ENCODE measurements at places on chromosomes 12 and 14. TPM values are rescaled to one million over a fixed set of nuclear protein-coding genes. Genes with fewer than 3 reads are reported as not detected.
A peak's percentile ranks its signal among the peaks of the same experiment; 100 is the strongest.

DNA sequence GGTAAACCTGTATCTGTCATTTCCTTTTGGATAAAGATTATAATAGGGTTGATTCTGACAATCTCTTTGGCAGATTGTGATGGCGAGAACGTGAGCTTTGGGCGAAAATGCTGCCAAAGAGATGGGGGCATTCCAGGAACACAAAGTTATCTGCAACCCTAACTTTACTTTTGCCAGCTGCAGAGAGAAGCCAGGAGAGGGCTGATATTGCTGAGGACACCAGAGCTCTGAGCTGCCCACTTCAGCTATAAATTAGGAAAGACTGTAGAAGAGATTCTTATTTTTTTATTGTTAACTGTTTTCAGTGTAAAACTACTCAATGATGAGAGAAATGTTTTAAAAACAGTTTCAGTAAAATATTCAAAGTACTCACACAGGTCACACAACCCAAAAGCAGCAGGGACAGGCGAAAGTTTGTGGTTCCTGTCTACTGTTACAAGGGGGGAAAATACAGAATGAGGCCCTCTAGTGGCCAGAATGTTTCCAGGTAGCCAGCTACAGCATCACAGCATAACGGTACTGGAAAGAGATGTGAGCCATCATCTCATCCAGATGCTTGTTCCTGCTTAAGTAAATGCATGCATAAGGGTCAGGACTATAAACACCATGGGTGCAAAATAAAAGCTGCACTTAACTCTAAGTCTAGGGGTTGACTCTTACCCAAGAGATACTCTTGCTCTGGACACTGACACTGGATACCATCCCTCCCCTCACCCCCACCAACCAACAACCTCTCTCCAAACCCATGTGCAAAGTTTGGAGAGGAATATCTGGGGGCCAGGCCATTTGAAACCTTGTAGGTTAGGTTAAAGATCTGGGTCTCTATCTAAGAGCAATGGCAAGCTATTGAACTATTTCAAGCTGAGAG lies 498.4 kb downstream of the RMST start:
- peak; percentile 21 for DNase-seq

- no peak for DNase-seq
These were observed 4.3 kb upstream of the MMP19 start for GRCh38 chr12:55847033-55847432.

DNA sequence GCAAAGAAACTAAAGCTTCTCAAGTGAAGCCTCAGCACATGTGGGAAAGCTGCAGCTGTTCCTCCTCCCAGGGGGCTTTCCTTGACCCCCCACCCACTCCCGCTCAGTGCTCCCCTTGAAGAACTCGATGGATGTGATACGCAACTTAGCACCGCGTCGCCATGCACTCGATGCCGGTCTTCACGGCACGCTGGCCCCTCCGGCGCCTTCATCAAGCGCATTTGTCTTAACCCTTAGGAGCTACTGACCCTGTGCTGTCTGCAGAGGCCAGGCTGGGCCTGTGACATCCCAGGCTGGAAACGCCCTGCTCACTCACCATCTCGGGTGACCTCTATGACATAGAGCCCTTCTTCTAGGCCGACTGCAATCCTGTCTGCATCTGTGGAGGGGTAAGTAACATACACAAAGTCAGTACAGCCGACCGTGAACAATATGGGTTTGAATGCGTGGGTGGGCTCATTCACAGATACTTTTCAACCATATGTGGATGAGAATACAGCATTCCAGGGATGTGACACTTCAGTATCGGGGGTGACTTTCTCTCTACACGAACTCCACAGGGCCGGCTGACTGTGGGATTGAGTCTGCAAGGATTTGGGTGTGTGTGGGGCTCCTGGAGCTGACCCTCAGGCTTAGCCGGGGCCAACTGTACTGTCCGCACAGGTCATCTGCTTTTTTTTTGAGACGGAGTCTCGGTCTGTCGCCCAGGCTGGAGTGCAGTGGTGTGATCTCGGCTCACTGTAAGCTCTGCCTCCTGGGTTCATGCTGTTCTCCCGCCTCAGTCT lies 23.1 kb downstream of the AMN start:
- no peak for DNase-seq

DNA sequence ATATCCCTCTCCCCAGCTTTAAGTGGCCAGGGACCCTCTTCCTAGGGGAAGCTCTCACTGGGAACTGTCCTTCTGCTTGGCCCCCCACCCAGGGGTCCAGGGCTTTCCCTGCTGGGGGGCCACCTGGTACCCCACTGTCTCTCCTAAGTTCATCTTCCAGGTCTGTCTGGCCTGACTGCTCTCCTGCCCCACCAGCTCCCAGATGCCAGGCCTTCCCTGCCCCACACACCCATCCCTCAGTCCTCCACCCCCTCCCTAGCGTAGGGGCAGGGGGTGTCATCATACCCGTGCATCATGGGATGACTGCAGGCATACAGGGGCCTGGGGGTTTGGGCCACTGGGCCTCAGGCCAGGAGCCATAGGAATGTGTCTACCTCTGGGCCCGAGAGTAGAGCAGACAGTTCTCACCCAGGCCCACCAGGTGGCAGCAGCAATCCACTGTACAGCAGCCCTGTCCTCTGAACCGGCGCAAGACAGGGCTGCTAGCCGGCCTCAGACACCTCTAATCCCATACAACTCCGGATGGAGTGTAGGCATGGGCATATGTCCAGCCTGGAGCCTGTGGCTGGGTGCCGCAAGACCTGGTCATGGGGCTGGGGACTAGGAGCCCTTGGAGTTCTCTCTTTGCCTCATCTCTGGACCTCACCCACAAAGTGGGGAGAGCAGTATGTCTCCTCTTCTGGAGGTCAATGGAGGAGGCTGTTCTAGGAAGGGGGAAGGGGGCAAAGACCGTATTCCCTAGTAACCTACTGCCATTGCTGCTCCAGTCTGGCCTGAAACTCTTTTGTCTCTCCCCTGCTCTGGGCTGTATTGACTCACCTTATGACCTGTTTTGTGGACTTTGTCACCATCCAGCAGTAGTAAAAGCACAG lies 10.0 kb upstream of the SMARCD1 start:
- DNase-seq, result peak; percentile 83

- no peak for DNase-seq
These were observed 16.3 kb downstream of the DYNC1H1 start for GRCh38 chr14:101980700-101981099.

DNA sequence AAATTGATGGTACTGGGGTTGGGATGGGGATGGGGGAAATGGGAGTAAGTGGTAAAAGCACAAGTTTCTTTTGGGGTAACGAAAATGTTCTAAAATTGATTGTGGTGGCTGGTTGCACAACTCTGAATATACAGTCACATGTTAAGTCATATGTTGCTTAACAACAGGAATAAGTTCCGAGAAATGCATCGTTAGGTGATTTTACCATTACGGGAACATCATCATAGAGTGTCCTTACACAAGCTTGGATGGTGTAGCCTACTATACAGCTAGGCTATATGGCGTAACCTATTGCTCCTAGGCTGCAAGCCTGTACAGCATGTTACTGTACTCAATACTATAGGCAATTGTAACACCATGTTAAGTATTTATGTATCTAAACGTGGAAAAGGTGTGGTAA lies 31.0 kb downstream of the ITGA7 start:
- DNase-seq, result no peak

DNA sequence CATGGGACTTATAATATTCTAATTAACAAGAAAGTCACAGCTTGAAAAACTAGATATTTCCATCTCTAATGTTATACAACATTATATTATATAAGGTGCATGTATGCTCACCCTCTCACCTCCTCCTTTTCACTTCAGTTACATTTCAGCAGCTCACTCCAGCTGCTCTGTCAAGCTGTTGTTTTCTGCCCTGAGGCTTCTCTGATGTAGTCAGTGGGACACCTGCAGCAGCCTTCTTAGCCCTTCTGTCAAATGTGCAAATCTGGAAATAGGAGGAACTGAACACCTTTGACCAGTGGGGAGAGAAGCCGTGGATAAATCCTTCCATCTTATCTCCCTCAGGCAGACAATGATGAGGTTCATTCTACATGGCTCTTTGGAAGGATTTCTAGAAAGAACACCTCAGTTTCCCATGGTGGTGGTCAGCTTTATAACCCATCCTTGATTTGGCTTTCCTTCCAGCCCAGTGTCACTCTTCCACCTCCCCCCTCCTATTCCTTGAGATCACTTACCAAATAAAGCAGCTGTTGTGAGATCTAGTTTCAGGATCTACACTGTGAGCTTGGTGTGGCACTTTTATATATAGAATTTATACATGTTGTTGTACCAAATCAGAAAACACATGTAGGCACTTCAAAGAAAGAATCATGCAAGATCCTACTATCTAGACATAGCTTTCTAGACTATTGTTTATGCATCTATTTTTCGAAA lies 79.6 kb upstream of the STK38L start:
- DNase-seq, result no peak

- no peak for DNase-seq
These were observed 223.7 kb downstream of the AKAP6 start for GRCh38 chr14:32552766-32553165.

- no peak for DNase-seq
These were observed 296.7 kb downstream of the CEP128 start for GRCh38 chr14:80644826-80645225.

GRCh38 chr14:37606678-37607077 lies 11.2 kb downstream of the TTC6 start:
- no peak for DNase-seq

DNA sequence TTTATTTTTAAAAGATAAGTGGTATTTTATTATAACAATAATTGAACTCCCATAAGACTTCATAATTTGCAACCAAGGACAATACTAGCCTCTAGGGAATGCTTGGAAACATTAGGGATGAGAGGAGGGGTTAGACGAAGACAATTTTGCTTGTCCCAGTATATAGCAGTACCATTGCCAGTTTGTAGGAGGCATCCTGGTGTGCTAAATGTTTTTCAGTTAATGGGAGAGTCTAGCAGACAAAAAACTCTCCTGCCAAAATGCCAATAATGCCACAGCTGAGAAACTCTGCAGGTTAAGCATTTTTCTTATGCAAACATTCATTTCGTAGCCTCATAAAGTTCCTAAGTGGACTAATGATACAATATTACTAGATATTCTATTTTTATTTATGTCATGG lies 38.1 kb downstream of the RASSF9 start:
- no peak for DNase-seq

Gene RARG
- total RNA-seq, result 47.4 TPM

Gene TMEM229B
- total RNA-seq, result 13.3 TPM

Gene ARHGAP9
- total RNA-seq, result 188 TPM

Gene PAPLN
- total RNA-seq, result 1.4 TPM
